ENCODE measurements at places on chromosomes 2 and 18.

DNA sequence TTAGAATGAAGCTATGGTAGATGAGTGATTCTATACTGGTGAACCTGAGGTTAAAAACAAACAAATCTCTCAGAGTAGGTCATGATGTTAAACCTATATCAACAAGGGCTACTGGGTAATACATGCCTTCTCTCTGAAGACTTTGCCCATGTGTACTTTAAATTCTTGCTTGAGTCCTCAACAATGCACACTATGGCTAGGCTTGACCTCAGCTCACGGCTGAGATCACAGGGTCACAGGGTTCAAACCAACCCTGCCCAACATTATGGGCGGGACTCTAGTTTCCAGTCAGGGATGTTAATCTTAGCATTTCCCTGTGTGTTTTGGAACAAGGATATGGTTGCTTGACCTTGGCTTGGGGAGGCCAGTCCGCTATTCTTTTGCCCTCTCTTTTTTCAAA lies 7.7 kb downstream of the CD28 start:
- DNase-seq: no peak

- no peak for DNase-seq
Observed at GRCh38 chr18:80132180-80132812, 23.2 kb downstream of the ADNP2 start.

DNA sequence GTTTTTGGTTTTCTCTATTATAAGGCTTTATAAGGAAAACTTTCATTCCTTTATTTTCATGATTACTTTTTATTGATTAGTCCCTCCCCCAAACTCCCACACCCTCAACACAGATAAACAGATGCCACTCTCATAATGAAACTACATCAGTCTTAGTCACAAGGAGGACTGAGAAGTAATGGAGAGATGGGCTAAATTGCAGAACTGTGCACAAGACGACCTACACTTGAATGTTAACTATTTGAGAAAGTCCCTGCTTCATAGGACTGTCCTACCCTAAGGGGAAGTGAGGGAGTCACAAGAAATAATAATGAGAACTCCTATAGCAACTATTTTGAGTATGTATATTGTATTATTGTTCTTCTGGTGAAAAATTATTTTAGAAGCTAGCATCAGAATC lies 360.8 kb downstream of the RBM43 start:
- no peak for DNase-seq

DNA sequence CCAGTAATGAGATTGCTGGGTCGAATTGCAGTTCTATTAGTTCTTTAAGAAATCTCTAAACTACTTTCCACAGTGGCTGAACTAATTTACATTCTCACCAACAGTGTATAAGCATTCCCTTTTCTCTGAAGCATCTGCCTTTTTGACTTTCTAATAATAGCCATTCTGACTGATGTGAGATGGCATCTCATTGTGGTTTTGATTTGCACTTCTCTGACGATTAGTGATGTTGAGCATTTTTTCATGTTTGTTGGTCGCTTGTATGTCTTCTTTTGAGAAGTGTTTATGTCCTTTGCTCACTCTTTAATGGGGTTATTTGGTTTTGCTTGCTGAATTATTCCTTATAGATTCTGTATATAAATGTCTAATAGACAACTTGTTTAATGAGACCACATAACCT lies 69.6 kb upstream of the UGP2 start:
- DNase-seq: no peak

- no peak for DNase-seq
Observed at GRCh38 chr2:191262436-191262835, 17.2 kb downstream of the MYO1B start.

All from activated T-cell treated with anti-CD3 and anti-CD28 coated beads, Interleukin-2, amount 50 U/mL, for 1 hour (primary cell).